Aorta (tissue), 5 donors: ENCODE measurements at places on chromosomes 6 and 20. TPM values are rescaled to one million over a fixed set of nuclear protein-coding genes. Genes with fewer than 3 reads are reported as not detected.

- DNase-seq: no peak
Measured at GRCh38 chr6:110517601-110518281, 41.3 kb upstream of the SLC22A16 start.

DNA sequence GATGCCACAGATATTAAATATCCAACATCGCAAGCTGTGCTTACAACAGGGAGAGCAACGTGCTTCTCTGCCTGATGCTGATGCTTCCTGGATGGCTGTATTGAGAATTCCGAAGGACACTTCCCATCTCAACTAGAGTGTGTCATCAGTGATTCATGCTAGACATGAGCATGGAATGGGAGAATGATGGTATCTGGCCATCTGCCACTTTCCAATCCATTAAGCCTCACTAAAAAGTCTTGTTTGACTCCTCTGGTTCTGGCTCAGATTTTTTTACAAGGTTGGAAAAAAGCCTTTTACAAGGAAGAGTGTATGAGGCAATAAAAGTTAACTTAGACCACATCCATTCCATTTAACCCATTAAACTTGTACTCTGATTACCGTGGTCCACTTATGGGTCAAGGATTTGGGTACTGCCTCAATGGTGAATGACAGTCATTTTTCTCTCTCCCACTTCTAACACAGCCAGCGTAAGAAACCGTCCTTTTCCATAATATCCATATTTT, 265.3 kb downstream of the UST start:
- no peak for DNase-seq

GRCh38 chr6:57137350-57137749, 34.8 kb upstream of the BAG2 start:
- no peak for DNase-seq

- no peak for DNase-seq
Measured at GRCh38 chr6:151180330-151181048, 59.3 kb upstream of the AKAP12 start.

DNA sequence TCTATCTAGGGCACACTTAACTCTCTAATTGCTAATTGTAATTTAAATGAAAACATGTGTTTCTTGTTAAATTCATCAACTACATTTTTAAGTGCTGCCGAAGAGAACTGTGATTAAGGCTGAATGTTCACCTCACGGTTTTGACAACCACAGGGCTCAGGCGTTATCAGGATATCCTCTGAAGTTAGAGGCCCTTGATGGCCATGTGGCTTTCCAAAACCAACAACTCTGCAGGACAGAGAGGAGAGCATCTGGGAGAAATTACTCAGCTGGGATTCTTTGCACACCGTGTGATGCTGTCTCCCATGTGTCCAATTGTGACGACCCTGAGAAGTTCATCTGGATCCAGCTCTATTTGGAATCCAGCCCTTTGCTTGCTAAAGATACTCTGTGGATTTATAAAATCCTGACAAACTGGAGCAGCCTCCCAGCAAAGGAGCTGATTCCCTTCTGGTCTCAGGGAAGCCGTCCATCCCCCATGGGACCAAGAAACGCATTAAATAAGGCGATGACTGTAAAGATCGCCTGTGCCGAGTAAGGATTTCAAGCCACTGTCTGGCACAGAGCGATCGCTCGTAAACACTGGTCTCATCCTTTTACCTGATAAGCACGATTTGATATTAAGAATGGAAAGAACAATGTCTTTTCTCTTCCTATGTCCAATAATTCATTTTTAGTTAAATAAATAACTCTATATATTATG, 401.1 kb downstream of the CD83 start:
- no peak for DNase-seq

- DNase-seq: no peak
Measured at GRCh38 chr20:17935186-17935585, 33.4 kb downstream of the SNX5 start.

DNA sequence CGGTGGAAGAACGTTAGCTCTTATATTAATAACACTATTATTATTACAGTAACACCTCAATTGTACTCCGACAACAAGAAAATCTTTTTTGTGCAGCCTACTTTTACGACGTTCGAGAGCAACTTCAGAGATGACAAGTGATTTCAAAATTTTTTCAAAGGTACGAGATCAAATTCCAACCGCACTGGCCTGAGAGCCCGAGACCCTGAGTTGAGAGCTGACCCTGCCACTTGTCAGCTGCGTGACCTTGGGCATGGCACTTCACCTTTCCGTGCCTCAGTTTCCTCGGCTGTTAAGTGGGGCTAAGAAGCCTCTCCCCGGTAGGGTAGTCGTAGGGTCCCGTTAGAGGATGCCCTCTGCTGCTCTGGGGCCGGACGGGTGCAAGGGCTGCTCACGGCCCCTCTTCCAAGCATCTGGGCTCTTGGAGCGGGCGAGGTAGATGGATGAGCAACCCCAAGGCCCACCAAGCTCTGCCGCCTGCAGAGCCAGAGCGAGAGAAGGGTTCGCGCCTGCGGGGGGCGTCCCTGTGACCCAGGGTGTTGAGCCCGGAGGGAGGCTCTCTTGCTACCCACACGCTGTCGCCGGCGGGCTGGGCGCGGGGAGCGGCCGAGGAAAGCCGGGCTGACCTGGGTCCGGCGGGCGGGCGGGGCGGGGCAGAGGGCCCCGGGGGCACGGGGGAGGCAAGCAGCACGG, 510 bp downstream of the NDRG3 start:
- DNase-seq: peak; percentile 66

DNA sequence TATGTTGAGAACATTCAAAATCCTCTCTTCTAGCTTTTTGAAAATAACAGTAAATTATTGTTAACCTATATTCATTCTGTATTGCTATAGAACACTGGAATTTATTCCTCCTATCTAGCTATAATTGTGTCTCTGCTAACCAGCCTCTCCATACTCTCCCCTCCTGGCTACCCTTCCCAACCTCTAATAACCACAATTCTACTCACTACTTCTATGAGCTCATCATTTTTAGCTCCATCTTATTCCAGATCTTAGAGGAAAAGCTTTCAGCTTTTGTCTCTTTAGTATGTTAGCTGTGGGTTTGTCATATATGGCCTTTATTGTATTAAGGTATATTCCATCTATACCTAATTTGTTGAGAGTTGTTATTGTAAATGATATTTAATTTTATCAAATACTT, 108.8 kb downstream of the AIG1 start:
- DNase-seq: no peak

DNA sequence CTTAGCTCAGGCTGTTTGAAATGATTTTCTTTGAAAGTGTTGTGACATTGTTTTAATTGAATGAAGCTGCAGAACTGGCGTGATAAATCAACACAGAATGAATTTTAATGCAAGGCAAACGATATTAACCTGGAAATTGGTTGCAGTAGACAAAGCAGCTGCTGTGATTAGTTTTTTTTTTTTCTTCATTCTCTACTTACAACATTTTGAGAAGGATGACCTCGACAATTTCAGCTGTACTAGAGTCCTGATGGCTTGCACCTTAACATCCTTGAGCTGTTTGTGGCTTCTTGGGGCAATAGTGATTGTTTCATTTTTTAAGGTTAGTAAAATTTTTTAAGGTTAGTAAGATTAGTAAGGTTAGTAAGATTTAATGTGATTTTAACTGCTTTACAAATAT, 54.2 kb downstream of the QKI start:
- DNase-seq: no peak

DNA sequence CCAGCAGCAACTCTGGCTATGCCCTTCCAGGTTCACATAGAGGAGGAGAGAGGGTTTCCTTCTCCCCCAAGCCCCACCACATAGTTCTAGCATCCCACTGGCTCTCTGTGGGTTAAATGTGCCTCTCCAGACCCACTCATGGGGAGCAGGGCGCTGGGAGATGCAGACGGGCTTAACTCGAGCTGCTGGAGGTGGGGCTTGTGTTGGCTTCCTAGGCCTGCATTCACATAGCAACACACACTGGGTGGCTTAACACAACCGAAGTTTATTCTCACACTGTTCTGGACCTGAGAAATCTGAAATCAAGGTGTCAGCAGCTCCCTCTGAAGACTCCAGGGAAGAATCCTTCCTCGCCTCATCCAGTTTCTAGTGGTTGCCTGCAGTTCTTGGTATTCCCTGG, 33.6 kb downstream of the SLC2A10 start:
- DNase-seq: no peak

DNA sequence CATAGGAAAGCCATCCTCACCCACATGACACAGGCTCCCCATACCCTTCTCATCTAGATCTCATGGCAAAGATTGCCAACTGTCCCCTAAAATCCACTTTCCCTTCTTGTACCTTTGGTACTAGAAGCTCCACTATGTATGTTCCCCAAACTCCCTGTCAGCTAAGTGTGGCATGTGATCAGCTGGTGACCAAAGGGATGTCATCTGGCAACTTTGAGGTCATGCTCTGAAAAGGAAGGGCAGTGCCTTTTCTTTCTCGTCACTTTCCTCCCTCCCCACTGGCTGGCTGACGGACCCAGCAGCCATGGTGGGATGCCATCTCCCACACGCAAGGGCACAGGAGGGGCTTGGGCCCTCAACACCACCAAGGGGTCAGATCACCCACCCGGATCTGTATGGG, 23.8 kb upstream of the TAF8 start:
- no peak for DNase-seq

The ASXL1 gene
- 18.0 TPM for polyA plus RNA-seq

The RXRB gene
- polyA plus RNA-seq: 14.1 TPM
